ENCODE measurements at places on chromosomes 4 and X. TPM values are rescaled to one million over a fixed set of nuclear protein-coding genes. Genes with fewer than 3 reads are reported as not detected.

DNA sequence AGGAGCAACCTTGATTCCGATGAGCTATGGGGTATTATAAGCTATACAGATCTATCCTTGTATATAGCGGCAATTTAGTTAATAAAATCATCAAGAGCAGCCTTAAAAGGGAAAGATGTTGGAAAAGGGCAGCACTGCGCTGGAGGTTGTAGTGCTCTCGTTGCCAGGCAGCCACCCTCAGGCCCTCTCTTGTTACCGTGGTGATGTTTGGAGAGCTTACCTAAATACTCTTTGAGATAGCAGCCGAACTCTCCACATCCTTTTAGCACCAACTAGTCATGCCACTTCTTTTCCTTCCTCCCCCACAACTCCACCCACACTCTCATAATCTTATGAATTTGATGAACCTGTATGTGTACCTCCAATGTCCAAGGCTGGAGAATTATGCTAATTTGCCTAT is 3.8 kb upstream of the RADX start:
- no peak for DNase-seq

- DNase-seq = no peak
Measured at GRCh38 chr4:129254126-129254525, 158.2 kb downstream of the C4orf33 start.

DNA sequence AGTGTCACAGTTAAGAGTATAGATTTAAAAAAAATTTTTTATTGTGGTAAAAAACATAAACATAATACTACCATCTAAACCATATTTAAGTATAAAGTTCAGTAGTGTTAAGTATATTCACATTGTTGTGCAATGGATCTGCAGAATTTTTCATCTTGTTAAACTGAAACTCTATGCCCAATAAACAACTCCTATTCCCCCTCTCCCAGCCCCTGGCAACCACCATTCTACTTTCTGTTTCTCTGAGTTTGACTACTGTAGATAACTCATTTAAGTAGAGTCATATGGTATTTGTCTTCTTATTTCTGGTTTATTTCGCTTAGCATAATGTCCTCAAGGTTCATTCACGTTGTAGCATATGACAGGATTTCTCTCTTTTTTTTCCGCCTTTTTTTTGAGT is 112.4 kb downstream of the PTTG2 start:
- no peak for DNase-seq

DNA sequence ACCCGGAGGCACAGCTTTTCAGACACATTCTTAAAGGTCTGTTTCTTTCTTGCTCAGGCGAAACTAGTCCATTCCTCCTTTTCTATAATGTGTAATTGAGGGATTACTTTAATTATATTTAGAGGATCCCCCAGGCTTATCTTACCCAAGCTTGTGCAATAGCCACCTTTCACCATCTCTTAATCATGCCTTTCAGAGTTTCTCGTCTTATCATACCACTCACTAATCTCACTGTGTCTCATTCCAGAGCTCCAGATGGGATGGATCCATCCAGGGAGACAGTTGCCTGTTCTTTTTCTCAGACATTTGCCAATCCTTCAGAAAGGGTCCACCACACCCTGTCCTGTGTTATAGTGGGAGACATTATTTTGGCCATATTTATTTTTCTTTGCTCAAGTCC is 12.5 kb downstream of the SPARCL1 start:
- DNase-seq = no peak

- DNase-seq = no peak
Measured at GRCh38 chrX:155035688-155036087, 9.0 kb downstream of the FUNDC2 start.

- DNase-seq = no peak
Measured at GRCh38 chr4:44679060-44679459, 840 bp downstream of the GUF1 start.

DNA sequence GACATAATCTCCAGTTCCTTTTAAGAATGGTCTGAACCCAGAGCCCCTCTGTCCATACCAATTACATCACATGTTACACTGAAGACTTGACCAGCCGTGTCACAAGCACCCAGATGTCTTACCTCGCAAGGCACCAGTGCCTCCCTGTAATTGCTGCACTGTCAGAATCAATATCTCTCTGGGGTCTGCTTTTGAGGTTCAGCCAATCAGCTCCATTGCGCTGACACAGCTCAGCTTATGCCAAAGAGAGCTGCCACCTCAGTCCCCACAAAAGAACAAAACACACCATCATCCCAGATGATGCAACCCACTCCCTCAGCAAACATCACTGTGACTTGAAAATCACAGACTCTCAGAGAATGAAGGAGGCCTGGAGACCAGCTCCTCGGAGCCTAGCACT is 82.5 kb upstream of the SORBS2 start:
- DNase-seq = no peak

- no peak for DNase-seq
Measured at GRCh38 chr4:101528526-101528925, 181.2 kb upstream of the PPP3CA start.

DNA sequence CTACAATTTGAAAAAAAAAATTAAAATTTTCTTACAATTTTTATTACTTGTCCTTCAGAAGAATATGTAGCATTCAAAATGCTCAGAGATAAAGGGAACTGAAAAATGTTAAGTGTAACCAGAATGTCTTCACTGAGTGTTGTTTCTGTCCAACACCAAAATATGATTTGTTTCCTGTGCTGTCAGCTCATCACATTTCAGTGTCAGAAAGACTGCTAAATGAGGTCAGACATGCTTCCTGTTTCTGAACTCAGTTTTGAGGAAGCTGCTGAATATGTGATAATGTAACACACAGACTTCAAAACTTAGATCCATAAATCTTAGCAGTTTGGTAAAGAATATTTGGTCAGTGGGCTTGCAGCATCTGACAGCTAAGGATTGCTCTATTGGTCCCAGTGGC is 1849.7 kb downstream of the PCDH7 start:
- no peak for DNase-seq

DNA sequence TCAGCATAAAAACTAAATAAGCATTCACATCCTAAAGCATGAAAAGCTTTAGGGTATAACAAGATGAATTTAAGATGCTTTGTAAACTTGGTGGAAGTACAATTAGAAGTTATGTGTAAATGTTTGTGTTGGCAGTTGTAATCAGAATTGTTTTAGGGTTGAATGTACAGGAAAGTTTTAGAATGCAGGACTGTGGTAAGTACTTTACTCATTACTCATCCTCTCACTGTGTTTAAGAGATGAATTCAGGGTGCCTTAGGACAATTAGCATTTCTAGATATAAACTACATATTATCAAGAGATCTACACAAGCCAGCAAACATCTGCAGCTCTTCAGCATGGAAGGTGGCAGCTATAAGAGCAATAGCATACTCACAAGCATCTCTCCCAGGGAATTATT is 77.5 kb upstream of the ELOVL6 start:
- no peak for DNase-seq

GRCh38 chr4:81527115-81527514 is 55.4 kb upstream of the RASGEF1B start:
- DNase-seq = no peak

DNA sequence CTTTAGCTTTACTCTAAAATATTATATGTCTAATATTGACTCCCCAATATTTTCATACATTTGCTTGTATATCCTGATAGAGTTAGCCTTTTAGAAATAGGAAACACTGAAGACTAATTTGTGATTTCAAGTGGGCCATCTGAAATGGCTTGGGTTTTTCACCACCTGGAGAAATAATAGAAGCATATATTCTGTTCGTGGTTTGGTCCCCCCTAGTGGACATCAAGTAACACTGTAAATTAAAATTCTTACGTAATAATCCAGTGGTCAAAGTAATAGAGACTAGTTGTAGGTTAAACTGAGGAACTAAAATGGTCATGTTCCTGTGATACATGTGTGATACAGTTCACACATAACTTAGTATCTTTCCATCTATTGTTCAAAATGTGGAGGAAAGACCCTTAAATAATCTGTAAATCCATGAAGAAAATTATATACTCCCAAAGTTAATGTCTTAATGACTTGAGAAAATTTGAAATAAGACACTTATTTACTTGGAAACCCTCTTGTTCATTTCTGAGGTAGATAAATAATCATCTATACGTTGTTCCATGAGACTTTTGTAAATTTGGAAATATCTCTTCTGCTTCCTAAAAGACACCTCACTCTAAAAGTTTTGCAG is 79.8 kb upstream of the SMARCAD1 start:
- no peak for DNase-seq

GRCh38 chrX:68936126-68936525 is 107.3 kb downstream of the EFNB1 start:
- DNase-seq = peak; percentile 34

DNA sequence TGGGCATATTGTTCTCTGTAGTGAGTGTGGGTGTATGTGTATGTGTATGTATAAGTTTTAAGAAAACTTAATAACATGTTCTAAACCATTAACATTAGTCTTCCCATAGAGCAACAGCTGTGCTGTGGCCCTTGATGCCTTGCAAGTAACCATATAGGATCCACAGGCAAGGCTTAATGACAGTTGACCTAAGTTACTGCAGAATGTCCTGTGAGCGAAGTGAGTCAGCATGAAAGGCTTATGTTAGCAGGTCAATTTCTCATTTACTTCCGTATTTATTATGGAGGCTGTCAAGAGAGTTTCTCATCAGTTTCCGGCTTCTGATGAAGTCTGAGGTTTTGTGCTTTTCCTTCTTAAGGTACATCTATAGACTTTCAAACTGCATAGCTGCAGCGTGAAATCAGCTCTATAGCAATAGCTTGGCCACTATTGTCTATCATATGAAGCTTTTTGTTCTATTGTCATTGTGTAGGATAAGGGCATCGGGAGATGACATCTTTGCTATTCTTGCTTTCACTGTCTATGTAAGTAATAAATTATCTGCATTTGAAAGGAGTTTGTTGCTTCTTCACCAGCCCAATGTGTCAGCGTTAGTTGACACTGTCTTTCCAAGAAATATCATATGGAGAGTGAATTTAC is 1153.4 kb upstream of the AGA start:
- DNase-seq = no peak

DNA sequence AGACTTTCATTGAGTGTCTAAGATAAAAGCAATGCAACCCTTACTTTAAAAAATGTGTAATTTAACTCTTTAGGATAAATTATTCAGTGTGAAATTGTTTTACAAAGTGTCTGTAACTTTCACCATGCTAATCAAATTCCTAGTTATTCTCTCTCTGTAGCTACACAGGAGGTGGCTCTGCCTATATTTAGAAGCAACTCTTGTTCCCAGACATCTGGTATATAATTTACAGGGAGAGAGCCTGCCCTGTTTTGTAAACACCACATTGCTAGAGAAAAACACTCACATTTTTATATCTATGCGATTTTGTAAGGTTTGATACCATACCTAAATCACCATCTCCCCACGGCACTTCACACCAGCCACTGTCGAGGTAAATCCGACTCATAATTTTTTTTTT is 35.5 kb upstream of the SPATA4 start:
- DNase-seq = no peak

GRCh38 chr4:114864060-114864459 is 249.4 kb downstream of the NDST4 start:
- DNase-seq = no peak

- no peak for DNase-seq
Measured at GRCh38 chr4:74930162-74930561, 2.8 kb upstream of the PARM1 start.

- no peak for DNase-seq
Measured at GRCh38 chr4:83413676-83414075, 41.9 kb downstream of the HELQ start.

- no peak for DNase-seq
Measured at GRCh38 chr4:46979726-46980125, 13.7 kb downstream of the GABRA4 start.

- no peak for DNase-seq
Measured at GRCh38 chr4:60934566-60935295, 265.4 kb upstream of the ADGRL3 start.

DNA sequence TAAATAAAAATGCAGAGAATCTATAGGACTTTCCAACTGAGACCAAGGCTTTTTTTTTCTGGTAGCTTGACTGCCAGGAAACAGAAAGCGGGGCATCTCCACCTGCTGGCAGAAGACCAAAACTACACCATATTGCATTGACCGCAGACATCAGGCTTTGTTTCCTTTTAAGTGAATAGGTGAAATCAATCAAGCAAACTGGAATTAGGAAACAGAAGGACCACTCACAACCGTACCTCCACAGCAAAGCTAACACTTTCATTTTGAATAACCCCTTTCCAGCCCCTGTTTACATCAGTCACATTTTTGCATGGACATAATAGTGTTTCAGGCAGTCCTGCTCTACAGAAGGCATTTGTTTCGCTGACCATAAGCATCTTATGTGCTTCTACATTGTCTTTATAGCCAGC is 218.2 kb downstream of the IDS start:
- no peak for DNase-seq

GRCh38 chrX:2370456-2370855 is 130.3 kb downstream of the DHRSX start:
- no peak for DNase-seq

DNA sequence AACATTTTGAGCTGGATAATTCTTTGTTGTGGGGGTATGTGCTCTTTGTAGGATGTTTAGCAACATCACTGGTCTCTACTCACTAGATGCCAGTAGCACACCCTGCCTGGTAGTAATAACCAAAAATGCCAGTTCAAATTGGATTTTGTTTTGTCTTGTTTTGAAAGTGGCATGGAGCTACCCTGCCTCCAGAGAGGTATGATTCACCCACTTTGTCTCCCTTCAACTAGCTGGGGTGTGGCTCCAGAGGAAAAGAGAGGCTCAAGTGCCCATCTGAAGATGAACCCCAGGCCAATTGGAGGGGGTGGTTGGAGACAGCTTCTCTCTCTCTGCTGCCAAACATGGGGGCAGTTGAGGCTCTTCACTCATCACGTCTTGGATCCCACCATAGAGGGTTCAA is 34.5 kb downstream of the NIPAL1 start:
- no peak for DNase-seq

- DNase-seq = no peak
Measured at GRCh38 chr4:108327642-108328382, 159.1 kb upstream of the LEF1 start.

DNA sequence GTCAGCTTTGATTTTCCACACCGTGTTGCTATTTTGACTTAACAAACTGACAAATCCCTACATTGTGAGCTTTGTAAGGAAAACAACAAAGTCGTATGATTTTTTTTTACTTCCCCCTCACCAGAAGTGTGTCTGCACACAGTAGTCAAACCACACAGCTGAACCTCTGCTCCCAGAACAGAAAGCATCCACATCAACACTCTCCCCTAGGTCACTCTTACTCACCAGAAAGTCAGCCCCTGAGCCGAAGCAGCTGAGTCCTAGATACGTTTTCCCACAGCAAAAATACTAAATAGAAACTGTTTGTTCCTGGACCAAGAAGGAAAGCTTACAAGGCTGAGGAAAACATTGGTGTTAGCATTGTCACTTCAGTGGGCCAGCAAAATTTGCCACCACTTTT is 305.7 kb downstream of the DHX15 start:
- no peak for DNase-seq

MSX1 gene
- total RNA-seq = 0.71 TPM

PAGE2 gene
- not detected for total RNA-seq

UGT2B11 gene
- total RNA-seq = not detected

FAM3A gene
- 35.7 TPM for total RNA-seq

XAGE2 gene
- total RNA-seq = not detected

FAM9C gene
- not detected for total RNA-seq

FGB gene
- total RNA-seq = not detected

HAND2 gene
- total RNA-seq = 176 TPM

RHOXF2 gene
- total RNA-seq = not detected
